Activated T-helper 1 cell treated with anti-CD3 and anti-CD28 coated beads, Interleukin-12 subunit alpha, Interleukin-12 subunit beta, Interleukin-2, Interleukin-4 antibody, amounts not matched to agents 30 ng/mL and 10 ng/mL and 1 ng/mL, durations not matched to agents 14 hours and 24 hours and 36 hours (primary cell): ENCODE measurements at places on chromosomes 12 and 14.

- DNase-seq: no peak
Measured at GRCh38 chr14:99260587-99261551, 11.1 kb downstream of the BCL11B start.

DNA sequence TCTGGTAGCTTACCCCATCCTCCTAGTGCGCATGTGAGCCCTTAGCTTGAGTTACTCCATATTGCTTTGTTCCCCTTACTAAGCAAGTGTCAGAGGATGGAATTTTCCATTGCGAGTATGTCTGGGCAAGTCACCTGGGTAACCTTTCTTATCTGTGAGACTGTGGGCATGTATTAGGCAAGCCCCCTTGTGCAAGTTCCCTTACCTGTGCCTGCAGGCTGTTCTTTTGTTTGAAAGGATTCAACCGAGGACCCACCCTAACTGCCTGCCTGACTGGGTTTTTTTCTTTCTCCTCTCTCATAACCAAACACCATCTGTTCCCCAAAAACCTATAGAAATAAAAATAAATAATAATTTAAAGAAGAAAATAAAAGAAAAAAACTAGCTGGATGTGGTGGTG lies 22.3 kb upstream of the PPP2R5E start:
- DNase-seq: no peak

DNA sequence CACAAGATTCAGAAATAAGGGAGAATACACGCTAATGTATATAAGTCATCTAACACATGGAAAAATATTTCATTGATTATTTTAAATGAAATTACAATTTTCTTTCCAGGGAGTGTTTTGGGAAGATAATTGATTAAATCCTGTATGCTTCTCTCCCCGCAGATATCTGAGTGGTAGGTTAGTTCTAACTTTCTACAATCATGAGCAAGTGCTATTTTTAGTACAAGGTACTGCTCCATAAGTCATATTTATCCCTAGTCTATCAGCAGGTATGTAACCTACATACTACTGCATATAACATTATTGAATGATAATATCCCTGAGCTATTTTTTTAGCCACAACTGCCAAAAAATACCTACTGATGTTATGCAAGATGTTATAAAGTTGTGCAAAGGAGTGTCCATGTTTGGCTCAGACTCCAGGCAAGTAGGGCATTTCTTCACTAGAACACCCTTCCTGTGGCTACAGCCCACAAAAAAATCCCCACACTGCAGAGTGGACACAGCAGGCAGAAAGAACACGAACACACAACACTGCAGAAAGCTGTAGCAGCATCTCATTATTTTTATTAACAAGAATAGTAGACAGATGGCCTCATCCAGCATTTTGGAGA lies 87.0 kb downstream of the SEC23A start:
- no peak for DNase-seq

DNA sequence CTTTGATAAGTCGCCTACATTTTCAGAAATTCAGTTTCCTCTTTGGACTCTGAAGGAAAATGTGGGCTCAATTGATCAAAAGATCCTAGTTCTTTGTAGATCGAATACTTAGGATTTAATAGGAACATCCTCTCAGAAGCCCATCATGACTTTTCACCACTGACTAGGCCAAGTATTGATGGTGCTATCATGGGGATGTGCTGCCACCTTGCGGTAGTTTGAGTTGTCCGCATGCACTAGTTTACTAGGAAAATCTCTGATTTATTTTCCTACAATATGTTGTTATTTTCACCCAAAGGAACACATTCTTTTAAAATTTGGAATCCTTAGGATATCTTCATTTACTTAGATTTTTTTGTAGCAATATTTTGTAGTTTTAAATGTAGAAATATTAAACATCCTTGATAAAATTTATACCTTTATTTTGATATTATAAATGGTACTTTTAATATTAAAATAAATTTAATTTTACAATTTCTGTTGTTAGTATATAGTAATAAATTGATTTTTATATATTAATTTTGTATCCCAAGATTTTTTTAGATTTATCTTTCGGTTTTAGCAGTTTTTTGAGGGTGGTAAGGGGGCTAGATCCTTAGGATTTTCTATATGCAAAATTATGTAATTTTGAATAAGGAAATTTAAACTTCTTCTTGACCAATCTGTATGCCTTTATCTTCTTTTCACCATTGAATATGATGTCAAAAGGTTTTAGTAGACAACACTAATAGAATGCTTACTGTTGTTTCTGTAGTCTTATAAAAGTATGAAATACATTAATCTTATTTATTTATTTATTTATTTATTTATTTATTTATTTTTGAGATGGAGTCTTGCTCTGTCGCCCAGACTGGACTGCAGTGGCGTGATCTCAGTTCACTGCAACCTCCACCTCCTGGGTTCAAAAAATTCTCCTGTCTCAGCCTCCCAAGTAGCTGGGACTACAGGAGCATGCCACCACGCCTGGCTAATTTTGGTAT lies 52.9 kb upstream of the OR9K2 start:
- peak; percentile 57 for DNase-seq

- no peak for DNase-seq
Measured at GRCh38 chr12:15932327-15932726, 21.2 kb downstream of the DERA start.

DNA sequence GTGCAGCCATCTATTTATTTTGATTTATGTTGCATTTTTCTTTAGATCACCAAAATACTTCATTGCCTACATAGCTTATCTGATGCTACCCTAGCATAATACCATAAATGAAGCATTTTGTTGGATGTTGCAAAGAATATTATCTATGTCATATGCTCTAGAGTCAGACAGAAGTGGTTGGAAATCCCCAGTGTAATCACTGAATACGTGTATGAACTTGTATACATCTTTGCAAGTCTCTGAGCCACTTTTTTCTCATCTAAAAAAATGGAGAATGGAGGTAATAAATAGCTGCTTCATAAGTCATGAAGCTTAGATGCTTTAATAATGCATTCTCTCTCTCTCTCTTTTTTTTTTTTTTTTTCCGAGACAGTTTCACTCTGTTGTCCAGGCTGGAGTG lies 18.5 kb downstream of the EVL start:
- no peak for DNase-seq

- DNase-seq: no peak
Measured at GRCh38 chr14:38791862-38792261, 311.2 kb downstream of the SEC23A start.

GRCh38 chr14:103527408-103528145 lies 1.4 kb upstream of the TRMT61A start:
- DNase-seq: no peak

- no peak for DNase-seq
Measured at GRCh38 chr14:58707949-58708348, 70.2 kb downstream of the DACT1 start.

DNA sequence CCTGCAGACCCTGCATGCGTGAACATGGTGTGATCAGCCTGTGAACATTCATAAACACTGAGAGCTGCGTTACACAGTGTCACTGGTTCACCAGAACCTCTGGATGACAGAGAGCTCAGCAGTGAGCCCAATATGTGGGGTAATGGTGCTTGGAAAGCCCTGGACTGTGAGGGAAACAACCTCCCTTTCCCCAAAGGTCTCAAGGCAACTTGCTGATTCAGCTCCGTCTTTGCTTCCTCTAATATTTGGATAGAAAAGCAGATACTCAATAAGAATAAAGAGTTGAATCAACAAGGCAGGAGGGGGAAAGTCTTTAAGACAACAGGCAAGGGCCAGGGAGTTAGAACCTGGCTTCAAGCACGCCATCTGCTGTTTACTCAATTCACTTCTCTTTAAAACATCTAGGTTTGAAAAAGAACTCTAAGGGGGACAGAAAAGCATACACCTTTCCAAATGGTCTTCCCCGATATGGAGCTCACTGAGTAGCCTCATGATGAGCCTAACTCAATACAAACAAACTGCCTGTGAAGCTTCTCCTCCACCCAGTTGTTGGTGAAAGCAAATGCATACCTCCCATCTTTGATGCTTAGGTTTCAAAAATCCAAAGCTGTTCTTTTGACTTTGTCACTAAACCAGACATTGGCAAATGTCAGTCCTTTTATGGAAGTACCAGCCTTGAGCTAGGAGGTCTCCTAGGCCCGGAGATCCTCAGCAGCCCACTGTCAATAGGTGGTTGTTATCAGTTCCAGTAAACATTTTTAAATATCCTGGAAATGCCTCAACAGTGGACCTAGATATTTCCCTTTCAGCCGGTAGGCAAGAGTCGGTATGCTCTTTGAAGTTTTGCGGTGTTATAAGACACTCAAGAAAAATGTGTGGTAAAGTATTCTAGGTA lies 76.1 kb downstream of the SAMD4A start:
- DNase-seq: no peak

- peak; percentile 39 for DNase-seq
Measured at GRCh38 chr12:95102916-95103671, 29.7 kb upstream of the NR2C1 start.

DNA sequence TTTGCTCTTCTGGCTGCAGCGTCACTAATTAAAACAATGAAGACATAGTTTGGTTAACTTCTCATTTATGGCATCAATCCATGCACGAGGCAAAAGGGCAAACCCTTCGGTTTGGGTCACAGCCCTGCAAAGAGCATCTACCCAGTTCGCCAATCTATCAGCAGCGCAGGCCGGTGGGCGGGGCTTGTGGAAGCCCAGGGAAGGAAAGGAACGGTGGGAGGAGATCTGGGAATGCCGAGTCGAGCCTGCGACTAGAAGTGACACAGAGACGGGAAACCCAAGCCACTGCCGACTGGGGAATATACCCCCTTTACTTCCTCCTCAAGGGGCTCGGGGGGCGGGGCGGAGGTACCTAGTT lies 466 bp downstream of the KICS2 start:
- peak; percentile 35 for DNase-seq

- DNase-seq: no peak
Measured at GRCh38 chr12:53086361-53086760, 7.2 kb upstream of the SPRYD3 start.

- no peak for DNase-seq
Measured at GRCh38 chr14:34063470-34064164, 112.7 kb upstream of the EGLN3 start.

- no peak for DNase-seq
Measured at GRCh38 chr12:47776471-47777143, 3.6 kb downstream of the SLC48A1 start.

GRCh38 chr12:28775556-28775955 lies 373.5 kb upstream of the FAR2 start:
- DNase-seq: no peak

DNA sequence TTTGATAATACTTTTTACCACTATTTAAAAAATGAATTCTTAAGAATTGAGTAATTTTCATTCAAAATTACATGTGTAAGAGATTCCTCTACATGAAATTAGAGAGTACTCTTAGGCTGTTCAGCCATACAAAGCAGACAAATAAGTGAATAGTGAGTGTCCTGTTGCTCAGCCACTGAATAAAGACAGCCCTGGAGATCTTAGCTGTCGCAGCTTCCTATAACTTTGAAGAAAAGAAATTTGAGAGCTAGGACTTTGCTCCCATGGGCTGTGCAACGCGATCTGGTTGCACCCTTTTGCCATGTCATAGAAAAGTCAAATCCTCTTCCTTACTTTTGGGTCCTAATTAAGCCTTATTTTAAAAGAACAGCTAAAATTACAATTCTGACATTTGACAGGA lies 40.9 kb upstream of the LRIG3 start:
- DNase-seq: no peak

- no peak for DNase-seq
Measured at GRCh38 chr14:34750670-34751069, 36.3 kb upstream of the CFL2 start.

- no peak for DNase-seq
Measured at GRCh38 chr12:2449586-2449985, 345.2 kb upstream of the FKBP4 start.

GRCh38 chr12:78759367-78759766 lies 105.2 kb upstream of the SYT1 start:
- no peak for DNase-seq

GRCh38 chr14:55731881-55732498 lies 152.0 kb downstream of the KTN1 start:
- peak; percentile 21 for DNase-seq

GRCh38 chr12:106101803-106102202 lies 37.0 kb downstream of the NUAK1 start:
- no peak for DNase-seq

DNA sequence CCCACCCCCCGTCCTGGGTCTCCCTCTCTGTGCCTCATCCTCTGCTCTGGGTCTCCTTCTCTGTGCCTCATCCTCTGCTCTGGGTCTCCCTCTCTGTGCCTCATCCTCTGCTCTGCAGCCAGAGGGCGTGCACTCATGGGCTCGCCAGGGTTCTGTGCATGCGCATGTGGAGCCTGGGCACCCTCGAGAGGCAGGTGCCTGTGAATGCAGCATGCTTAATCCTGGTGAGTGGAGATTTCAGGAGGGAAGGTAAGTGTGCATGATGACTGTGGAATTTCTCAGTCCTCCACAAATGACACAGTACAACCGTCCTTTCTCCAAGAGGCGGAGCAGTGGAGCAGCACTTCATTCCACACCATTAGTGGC lies 65.2 kb downstream of the EP400 start:
- no peak for DNase-seq
